Caco-2 (cell line): ENCODE measurements at places on chromosomes 2 and 18.

GRCh38 chr2:3747032-3747654, 43.8 kb downstream of the DCDC2C start:
- no peak for DNase-seq

- no peak for DNase-seq
Measured at GRCh38 chr2:114294741-114295140, 147.7 kb upstream of the DPP10 start.

DNA sequence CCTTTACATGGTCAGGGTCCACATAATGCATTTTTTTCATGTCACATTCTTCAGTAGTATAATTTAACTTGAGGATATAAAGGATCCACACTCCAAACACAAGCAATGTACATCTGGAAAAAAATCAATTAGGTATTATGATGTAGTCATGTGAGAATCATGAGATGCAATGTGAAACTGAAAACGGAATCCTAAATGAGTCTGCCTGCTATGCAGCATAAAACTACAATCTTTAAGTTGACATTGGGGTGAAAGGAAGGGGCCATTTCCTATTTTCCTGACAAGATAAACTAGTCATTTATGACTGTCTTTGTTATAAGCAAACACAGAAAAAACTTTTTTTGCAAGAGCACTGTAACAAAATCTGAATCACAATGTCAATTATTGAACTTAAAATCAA, 27.6 kb downstream of the ST3GAL5 start:
- DNase-seq = no peak

GRCh38 chr2:217555081-217555876, 447.5 kb downstream of the TNS1 start:
- no peak for DNase-seq

DNA sequence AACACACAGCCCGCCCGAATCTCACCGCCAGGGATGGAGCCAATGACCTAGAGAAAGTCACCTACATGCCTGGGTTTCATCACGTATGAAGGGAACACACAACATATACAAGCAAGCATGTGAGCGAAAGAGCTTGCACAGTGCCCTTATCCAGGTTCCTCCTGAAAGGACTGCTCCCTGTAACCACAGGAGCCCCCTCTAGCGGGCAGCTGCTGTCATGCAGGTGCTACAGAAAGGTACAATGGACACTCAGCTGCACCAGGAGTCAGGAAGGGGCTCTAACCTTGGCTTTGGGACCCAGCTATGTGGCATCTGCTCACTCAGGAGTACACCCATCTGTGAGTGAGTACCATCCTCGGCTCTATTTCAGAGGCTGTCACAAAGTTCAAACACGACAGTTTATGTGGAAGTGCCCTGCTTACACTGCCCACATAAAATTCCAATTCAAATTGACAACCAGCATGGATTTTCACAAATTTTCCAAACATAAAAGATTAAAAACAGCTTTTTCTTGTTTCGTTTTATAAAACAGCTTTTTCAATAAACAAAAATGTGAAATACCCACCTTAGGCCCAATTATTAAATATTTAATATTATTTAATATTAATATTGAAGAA, 3.5 kb downstream of the NDUFA10 start:
- peak; percentile 74 for DNase-seq

- DNase-seq = peak; percentile 74
Measured at GRCh38 chr2:234686088-234686890, 189.4 kb upstream of the ARL4C start.

DNA sequence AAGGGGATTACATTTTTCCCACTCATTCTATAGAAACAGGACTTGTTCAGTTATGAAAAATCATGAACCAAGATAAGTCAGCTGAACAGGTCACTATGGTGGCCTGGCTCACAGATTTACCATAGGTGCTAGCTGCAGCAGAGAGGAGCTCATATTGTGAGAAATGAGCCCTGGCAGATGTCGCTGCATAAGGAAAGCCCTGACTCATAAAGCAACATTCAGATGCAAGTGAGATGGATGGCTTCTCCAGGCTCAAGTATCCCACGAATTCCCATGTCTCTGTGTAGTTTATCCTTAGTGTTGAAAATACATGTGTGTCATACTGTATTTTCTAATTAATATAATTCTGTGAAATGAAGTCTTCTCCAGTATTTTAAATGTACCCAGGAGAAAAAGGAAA, 115.0 kb upstream of the LHCGR start:
- no peak for DNase-seq

- no peak for DNase-seq
Measured at GRCh38 chr18:66300141-66300540, 303.7 kb downstream of the CDH19 start.

- DNase-seq = no peak
Measured at GRCh38 chr2:226515344-226516055, 284.1 kb downstream of the IRS1 start.

DNA sequence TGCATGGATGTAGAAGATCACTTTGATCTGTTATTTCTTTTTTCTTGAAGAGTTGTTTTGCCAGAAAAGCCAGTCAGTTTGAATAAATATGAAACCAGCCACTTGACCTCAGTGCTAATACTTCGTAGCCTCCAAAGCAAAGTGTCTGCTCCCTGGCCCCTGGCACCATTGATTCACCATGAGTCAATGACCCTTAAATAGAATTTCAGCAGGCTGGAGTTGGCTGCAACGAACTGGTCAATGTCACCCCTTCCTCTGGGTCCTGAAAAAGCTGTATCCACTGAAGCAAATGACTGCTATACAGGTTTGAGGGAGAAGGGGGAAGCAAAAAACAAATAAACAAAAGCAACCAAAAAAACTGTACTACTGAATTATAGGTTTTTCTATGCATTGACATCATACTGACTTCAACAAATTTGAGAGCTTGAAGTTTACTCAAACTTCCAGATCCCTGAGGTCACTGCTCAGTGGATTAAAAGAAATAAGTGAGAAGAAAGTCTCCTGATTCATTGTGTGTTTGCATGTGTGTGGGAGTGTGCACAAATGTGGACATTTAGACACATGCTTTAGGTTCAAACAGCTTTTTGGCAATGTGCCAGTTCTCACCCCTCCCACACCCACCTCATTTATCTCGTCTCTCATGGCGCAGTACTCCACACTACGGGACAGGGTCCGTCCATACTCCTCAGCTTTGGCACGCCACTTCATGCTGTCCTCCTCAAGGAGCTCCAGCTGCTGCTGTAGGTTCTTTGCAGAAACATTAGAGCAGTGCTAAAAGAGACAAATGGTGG, 58.1 kb upstream of the TTN start:
- no peak for DNase-seq

DNA sequence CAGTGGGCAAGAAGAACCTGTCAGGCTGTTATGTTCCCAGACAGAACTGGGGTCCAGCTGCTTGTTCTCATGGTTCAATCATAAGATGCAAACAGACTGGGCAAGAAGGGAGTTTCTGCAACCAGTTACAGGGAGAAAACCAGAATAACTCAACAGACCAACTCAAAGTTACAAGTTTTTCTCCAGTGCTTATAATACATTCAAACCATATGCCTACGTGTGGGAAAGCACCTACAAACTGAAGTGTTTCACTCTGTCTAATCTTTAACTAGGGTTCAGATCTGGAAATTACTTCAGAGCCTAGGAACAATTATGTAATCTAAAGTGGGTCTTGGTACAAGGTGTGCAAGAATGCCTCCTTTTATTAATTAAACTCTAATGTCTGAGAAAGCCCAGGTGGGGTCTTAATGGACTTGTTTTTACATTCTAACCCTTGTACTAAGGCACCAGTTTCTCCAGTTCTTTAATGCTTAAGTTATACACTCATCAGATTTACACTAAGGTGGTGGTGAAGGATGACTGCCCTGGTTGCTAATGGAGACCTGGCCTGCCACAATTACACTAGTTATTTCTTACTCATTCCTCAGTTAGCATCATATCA, 951.9 kb downstream of the TSN start:
- DNase-seq = no peak

GRCh38 chr2:229137066-229137465, 134.0 kb downstream of the PID1 start:
- no peak for DNase-seq

DNA sequence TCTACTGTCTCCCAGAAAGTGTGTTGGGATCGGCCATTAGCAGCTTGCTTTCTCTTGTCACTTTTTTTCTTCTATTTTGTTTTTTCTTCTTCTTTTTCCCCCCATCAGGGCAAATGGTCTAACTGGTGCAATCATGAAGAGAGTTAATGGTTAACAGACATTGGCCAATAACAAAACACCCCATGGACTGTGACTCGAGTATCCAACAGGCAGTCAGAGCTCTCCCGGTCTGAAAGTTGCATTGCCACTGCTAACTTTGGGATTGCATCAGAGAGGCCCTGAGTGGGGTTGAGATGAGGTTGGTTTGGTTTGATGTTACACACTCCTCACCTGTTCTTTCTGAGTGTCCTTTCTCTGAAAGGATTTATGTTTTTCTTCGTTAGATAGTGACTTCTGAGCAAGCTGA, 12.9 kb upstream of the SNORC start:
- peak; percentile 81 for DNase-seq

DNA sequence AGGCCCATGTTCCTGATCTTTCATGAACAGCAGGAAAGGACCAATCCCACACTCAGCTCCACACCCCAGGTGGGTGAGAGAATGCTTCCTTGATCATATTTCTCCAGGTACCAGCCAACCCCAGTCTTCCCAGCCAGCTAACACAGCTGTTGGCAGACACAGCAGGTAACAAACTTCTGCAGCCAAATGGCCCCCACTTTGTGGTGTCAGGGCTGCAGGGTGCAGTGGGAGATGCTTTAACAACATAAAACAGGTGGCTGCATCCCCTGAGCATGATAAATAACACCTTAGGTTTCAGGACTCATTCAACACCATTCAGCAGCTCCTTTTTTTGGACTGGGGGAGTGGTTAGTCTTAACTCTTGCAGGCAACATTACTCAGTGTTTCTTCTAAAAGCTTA, 76.7 kb upstream of the ACAA2 start:
- no peak for DNase-seq

DNA sequence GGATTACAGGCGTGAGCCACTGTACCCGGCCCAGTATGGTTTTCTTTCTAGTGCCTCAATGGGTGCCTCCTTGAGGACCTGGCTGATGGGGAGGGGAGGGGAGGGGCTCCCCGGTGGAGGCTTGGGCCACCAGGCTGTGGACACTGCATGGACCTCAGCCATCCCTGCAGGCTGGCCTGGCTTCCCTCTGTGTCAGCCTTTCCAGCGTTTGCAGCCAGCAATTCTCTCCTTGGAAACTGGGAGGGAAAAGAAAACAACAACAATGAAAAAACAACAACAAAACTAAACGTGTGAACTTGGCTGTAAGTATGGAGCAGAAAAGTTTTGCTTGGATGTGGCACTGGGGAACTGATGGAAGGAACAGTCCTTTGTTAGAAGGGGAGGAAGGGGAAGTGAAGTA, 159.3 kb downstream of the GLI2 start:
- no peak for DNase-seq

GRCh38 chr2:152034257-152034801, 64.5 kb downstream of the CACNB4 start:
- DNase-seq = no peak

DNA sequence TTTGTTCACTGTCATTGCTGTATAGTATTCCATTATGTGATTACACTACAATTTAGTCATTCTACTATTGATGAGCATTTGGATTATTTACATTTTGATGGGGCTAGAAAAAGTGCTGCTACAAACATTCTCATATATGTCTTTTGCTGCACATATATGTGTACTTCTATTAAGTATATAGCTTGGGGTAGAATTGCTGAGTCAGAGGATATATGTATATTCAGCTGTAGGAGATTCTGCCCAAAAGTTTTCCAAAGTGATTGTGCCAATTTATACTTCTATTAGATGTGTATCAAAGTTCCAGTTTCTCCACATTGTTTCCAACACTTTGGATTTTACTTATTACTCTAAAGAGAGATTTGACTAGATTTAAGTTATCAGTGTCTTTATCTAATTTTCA, 101.7 kb upstream of the UGP2 start:
- DNase-seq = no peak

DNA sequence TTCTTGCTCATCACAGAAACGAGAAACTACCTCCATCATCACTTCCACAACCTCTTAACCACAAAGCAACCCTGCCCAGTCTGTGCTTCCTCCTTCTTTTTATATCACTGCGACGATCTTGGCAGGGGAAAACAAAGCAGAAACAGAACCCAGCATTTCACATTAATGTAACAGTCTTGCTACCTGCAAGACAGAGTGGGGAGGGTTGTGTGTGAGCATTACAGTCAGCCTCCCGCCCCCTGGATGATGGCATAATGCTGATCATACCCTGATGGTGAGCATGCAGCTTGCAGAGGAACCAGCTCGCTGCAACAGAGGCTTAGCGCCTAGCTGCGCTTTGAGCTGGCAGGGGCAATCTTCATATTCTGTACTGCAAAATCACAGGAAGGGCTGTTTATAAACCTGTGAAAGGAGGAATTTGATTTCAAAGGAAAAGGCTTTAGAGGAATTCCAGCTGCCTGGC, 376.1 kb downstream of the IRS1 start:
- no peak for DNase-seq

- DNase-seq = no peak
Measured at GRCh38 chr2:216956820-216957493, 97.1 kb upstream of the TNP1 start.

GRCh38 chr2:47867205-47867604, 39.1 kb downstream of the FBXO11 start:
- DNase-seq = no peak

- DNase-seq = no peak
Measured at GRCh38 chr2:60549928-60550177, 3.6 kb downstream of the BCL11A start.

DNA sequence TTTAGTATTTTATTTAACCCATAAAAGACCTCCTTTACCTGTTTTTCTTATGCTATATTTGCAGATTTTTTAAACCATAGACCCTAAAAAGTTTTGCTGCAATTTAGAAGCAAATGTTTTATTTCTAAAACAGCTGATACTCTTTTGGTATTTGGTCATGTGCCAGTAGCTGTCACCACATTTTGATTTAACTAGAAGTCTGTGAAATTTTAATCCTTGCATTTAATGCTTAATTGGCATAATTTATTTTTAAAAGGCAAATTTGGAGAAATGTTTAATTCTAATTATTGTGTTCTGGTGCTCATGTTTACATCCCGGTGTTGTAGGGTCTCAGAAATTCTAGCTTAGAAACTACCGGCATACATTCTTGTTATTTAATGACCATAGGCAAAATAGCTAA, 111.8 kb downstream of the TTC27 start:
- DNase-seq = no peak
